H1 (cell line): ENCODE measurements at places on chromosomes 2 and 18.

DNA sequence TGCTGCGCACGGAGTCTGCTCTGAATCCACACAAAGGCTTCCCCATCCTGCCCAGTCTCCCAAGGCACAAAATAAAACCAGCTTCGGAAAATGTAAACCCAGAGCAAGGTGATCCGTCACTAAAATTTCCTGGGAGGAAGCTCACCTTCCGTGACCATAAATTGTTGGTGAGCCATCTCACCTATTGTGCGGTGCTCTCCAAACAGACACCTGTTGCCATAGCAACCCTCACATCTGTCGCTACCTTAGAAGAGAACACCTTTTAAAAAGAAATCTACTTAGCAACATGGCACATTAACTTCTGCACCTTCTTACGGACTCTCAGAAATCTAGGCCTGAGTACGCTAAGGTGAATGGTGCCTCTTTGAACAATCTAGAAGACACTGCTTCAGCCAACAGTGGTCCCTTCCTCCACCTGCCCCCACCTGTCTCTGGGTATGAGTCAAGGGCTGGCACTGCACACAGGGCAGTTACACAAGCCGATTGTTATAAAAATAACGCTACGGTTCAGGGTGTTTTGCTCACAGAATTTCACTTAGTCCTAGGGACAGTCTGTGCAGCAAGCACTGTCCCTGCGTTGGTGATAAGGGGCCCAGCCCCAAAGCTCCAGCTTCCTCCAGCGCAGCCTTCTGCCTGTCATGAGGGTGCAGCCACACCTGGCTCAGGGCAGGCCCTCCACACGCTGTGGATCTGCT, 114.9 kb upstream of the ID2 start:
- DNase-seq, result no peak

DNA sequence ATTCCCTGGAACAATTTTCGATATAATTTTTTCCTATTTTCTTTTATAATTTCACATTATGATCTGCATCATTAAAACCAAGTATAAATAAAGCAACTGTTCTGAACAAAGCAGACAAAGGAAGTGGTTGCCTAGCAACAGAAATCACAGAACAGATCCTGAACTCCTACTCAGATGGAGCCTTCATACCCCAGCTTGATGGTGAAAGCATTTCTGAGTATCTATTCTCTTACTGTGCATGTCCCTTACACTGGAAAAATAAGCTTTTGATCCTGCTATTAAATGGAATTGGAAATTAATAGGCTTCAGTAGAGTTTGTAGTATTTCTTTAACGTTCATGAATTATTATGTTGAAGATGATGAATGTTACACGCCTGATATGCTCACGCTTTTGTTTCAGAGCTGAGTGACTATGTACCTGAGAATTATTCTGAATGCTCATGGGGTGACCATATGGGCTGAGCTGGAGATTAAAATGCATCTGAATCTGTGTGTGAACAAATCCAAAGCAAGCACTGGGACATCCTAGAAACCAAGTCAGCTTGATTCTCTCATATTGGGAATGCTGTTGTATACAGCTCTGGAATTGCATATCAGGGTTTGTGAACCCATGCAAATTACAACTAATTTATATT, 254.0 kb downstream of the KCNJ3 start:
- DNase-seq, result no peak

DNA sequence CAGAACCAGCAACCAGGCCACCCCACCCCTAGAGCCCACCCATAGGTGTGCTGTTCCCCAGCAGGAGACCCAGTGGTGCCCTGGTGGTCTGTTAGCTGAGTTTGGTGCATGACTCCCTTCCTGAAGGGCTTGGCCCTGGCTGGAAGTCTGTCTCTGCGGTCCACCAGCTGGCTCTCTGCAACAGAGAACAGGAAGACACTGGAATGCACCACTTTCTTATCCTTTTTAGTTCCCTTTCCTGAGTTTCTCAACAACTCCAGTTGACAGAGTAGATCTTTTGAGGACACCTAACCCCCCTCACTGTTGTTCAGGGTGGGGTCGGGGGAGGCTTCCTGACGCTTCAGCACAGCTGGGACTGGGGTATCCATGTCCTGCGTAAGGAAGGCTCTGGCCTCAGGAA, 11.9 kb upstream of the RPL37A start:
- DNase-seq, result no peak

DNA sequence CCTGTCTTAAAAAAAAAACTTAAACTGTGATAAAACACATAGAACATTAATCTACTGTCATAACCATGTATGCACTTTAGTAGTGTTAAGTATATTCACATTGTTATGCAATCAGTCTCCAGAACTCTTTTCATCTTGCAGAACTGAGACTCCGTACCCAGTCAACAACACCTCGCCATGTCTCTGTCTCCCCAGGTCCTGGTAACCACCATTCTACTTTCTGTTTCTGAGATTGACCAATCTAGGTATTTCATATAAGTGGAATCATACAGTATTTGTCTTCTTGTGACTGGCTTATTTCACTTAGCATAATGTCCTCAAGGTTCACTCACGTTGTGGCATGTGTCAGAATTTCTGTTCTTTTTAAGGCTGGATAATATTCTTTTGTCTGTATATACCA, 290.8 kb upstream of the CXCR4 start:
- no peak for DNase-seq

DNA sequence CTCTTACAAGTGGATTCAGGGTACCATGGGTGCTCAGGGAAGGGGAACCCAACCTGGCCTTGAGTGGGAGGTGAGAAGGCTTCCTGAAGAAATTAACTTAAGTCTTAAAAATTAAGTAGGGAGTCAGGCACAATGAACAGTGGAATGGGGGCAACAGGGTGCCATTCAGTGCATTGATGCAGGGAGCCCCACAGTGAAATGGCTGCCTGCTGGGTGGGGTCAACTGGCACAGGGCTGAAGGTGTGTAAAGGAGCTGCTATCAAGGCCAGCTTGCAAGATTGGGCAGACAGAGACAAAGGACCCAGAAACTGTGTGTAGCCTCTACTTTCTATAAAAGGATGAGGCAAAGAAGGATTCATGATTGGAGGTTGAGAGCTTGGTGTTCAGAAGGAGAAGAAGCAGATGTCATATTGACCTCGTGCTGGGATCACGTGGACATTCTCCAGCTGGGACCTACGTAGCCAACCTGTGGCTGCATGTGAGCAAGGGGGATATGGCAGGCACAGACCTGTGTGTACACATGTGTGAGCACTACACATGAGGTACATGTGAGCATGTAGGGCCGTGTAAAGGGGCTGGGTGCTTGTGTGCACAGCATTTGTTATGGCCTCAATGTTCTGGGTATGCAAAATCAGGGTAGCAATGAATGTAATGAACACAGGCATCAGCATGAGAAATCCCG, 209.5 kb upstream of the HAAO start:
- DNase-seq, result no peak

DNA sequence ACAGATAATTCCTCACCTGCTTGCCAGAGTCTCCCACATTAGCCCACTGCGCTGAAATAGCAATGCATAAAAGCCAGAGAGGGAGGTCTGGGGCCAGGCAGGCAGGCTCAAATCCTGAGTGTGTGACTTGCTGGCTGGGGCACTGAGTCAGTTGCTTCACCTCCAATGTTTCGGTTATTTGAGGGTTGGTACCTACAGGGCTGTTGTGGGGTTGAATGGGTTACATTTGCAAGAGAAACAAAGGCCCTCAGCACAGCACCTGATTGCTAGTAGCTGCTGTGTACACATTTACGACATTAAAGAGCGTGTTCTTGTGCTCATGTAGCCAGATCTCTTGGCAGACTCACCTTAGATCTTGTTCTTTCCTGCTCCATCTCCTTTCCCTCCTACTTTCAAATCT, 34.1 kb upstream of the FAM110C start:
- DNase-seq, result peak; percentile 9

GRCh38 chr18:11689669-11690565, 853 bp downstream of the GNAL start:
- DNase-seq, result peak; percentile 74

GRCh38 chr18:69008538-69008937, 210.7 kb downstream of the CCDC102B start:
- DNase-seq, result no peak

GRCh38 chr2:73716543-73717250, 20.4 kb downstream of the TPRKB start:
- no peak for DNase-seq

GRCh38 chr2:47735912-47736311, 47.0 kb upstream of the MSH6 start:
- no peak for DNase-seq

DNA sequence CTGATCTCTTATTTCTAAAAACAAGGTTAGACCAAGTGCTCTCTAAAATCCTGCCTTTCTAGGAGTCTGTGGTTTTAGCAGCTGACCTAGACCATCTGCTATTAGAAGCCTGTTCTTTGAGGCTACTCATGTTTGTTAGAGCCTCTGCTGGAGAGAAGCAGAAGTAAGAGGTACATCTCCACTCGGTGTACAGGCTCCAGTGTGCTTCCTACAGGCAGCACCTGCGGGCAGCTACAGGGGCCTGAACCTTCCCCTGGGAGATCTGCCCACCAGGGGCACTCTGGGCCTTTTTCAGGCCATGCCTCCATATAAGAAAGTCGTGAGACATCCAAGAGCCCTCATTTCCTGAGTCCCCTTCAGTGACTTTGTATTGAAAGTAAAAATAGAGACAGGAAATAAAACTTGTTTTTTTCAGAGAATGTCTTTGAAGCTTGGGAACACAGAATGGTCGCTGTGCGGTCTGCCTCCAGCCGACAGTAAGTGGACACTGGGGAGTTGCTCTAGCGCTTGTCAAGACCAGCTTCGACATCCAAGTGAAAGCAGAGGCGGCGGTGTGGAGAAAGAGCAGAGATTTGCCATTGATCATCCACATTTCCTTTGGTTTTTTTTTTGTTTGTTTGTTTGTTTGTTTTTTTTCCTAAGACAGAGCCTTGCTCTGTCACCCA, 31.7 kb downstream of the ONECUT2 start:
- DNase-seq, result no peak

GRCh38 chr2:170277951-170278350, 100.0 kb downstream of the MYO3B start:
- DNase-seq, result no peak

DNA sequence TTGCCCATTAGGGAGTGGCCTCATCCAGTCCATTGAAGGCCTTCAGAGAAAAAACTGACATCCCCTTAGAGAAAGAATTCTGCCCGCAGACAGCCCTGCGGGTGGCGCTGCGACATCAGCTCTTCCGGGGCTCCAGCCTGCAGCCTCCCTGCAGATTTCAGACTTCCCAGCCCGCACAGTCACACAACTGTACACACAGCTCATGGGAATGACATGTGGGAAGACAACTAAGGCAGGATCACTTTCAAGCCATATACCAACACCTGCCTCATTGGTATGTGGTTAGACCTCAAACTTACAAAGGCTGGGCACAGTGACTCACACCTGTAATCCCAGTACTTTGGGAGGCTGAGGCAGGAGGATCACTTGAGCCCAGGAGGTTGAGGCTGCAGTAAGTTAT, 24.8 kb upstream of the TUBB6 start:
- DNase-seq, result peak; percentile 65

DNA sequence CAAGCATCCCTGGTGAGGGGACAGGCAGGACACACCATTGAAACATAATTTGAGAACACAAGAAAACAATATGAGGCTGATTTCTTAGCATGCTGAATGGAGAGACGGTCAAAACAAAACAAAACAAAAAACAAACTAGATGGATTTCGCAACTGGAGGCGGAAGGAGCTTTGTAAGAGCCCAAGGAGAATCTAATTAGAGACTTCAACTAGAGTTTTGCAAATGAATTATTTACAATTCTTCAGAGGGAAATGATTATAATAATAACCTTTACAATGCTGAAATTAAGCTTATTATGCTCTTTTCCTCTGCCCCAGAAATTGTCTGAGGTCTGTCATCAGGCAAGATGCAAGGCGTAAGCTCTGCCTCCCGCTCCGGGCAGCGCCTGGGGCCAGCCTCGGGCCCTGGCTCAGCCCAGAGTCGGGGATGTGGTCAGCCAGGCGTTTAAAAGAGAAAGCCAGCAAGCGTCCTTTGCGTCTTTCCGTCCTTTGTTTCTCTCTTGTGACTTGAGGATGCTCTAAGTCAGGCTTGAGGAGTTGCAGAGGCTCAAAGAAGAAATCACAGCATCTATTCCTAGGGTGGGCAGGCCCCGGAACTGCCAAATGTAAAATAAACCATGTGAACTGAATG, 139.6 kb downstream of the TWIST2 start:
- no peak for DNase-seq

DNA sequence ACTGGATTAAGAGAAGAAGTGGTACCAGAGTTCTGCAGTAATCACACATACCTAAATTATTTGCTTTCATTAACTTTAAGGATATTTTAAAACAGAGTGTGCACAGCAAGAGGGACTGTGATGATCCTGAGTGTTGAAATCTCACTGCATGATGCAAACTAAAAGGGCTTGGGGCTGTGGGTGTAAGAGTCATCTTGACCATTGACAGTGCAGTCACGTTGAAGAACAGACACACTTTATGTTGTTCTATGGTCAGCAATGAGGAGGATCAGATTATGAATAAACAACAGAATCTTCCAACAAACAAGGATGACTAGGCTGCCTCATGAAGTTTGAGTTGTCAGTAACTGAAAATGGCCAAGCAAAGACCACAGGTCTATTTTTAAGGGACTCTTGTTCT, 87.2 kb upstream of the GALNT5 start:
- no peak for DNase-seq

DNA sequence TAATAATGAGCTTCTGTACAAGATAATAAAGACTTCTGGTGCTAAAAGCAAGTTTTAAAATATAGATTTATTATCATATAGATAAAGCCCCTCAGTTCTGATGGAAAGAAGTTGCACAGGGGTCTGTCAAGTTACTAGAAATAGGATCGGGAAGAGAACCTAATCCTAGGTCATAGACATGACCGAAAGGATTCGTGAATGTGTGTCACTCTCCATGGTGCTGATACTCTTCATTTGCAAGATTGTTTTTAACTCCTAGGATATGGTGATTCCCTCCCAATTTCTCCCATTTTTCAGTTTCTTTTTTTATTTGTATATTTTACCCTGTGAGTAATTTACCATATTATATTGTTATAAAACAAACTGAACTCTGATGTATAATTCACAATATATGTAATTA, 58.9 kb upstream of the CTNNA2 start:
- DNase-seq, result no peak

GRCh38 chr2:2569306-2569705, 238.2 kb upstream of the MYT1L start:
- DNase-seq, result peak; percentile 17

GRCh38 chr2:139175510-139175909, 395.3 kb upstream of the NXPH2 start:
- no peak for DNase-seq

DNA sequence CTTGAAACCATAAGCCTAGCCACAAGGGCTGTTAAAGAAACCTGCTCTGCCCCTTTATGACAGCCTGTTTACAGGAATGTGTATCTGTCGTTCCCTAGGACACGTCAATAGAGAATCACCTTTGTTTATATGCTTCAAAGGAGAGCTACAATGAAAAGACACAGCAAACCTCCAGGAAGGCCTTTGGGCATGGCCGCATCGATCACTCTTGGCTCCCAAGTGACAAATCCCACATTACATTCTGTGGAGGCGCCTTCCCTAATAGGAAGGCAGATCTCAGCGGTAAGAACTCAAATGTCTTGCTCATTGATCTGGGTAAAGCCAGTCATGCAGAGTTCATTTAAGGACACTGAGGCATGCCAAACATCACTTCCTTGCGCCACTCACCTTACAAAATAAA, 26.5 kb downstream of the KIAA2012 start:
- no peak for DNase-seq
